ENCODE measurements at places on chromosomes 3 and 15. TPM values are rescaled to one million over a fixed set of nuclear protein-coding genes. Genes with fewer than 3 reads are reported as not detected.

- no peak overlapping the region for H3K4me3 ChIP-seq
- H3K4me1 ChIP-seq, result no peaks in the 10 kb centered on the region
- H3K27ac ChIP-seq, result no peak overlapping the region
- no peaks in the 10 kb centered on the region for H3K27me3 ChIP-seq
Observed at GRCh38 chr15:89645680-89646079, 9.6 kb downstream of the KIF7 start.

DNA sequence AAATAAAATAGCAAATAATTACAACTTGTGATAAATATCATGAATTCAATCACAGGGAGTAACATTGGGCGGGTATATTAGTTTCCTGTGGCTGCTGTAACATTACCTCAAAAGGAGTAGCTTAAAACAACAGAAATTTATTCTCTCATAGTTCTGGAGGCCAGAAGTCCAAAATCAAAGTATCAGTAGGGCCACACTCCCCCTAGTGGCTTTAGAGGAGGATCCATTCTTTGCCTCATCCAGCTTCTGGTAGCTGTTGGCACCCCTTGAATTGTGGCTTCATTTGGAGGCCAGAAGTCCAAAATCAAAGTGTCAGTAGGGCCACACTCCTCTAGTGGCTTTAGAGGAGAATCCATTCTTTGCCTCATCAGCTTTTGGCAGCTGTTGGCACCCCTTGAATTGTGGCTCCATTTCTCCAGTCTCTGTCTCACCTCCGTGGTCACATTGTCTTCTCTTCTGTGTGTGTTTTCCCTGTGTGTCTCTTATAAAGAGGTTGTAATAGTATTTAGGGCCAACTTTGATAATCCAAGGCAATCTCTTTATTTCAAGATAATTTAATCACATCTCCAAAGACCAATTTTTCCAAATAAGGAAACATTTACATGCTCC is 3.1 kb upstream of the CFAP20DC start:
- no peak for DNase-seq
- no peaks in the 10 kb centered on the region for H3K36me3 ChIP-seq
- H3K27me3 ChIP-seq, result no peaks in the 10 kb centered on the region
- no peak overlapping the region for H3K4me3 ChIP-seq
- no peaks in the 10 kb centered on the region for H3K4me1 ChIP-seq
- no peak overlapping the region for H3K27ac ChIP-seq

- no peaks in the 10 kb centered on the region for H3K27me3 ChIP-seq
- no peak overlapping the region for H3K4me3 ChIP-seq
- H3K27ac ChIP-seq, result no peak overlapping the region
- no peak for DNase-seq
Observed at GRCh38 chr15:35117543-35118265, 32.6 kb upstream of the NANOGP8 start.

DNA sequence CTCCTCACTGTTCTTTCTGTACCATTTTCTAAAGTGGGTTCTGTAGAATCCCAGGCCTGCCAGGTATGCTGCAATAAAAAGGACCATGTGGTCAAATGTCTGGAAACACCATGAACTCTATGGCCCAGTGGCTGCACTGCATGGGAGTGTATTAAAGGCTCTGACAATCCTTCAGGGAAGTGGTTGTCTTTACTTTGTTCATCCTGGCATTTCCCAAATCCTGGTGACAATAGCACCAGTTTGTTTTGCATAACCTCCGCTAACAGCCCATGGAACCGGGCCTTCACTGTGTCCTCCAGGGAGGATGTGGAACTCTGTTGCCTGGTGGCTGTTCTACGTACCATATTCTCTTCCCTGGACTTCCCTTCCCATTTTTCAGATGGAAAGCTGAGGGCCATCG is 11.2 kb upstream of the DUSP7 start:
- H3K4me3 ChIP-seq, result no peak overlapping the region
- DNase-seq, result no peak
- no peak overlapping the region for H3K27ac ChIP-seq
- H3K36me3 ChIP-seq, result no peaks in the 10 kb centered on the region
- no peaks in the 10 kb centered on the region for H3K27me3 ChIP-seq
- peaks cover 48% of the 10 kb centered on the region for H3K4me1 ChIP-seq

DNA sequence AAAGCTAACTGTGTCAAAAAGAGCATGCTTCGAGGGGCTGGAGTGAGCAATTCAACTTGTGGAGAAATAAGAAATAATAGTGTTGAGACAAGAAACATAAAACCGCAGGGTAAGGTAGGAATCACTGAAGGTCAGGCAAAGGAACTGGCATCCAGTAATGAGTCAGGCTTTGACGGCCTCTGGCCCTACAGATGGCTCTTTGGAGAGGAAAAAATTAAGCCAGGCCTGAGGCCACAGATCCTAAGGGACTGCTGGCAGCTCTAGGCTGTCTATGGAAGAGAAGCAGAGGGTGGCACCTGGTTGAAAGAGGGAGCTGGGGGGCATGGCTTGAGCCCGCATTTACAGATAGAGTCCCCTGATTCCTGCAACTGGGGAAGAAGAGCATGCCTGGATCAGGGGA is 28.6 kb upstream of the ZSCAN2 start:
- DNase-seq, result no peak
- no peak overlapping the region for H3K4me3 ChIP-seq
- H3K4me1 ChIP-seq, result peaks cover 9% of the 10 kb centered on the region
- H3K36me3 ChIP-seq, result no peaks in the 10 kb centered on the region
- H3K27me3 ChIP-seq, result no peaks in the 10 kb centered on the region
- H3K27ac ChIP-seq, result no peak overlapping the region

DNA sequence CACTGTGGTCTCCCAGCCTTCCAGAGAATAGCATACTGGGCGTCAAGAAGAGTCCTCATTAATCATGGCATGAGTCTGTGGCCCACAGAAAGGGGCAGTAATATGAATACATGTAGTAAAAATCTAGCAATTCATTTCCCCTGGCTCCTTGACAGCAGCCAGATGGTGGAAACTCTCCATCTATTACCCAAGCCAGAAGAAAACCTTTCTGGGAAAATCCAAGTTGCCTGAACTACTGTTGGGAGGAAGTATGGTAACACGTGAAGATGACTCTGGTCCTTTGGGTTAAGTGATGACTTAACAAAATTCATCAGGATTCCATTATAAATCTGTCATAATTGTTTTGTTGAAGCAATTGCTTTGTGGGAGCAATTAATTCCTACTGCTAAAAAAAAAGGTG is 530.5 kb downstream of the FHIT start:
- no peak for DNase-seq
- no peaks in the 10 kb centered on the region for H3K4me1 ChIP-seq
- no peak overlapping the region for H3K4me3 ChIP-seq

GRCh38 chr3:182241766-182242488 is 530.2 kb downstream of the SOX2 start:
- H3K27me3 ChIP-seq, result no peaks in the 10 kb centered on the region
- H3K27ac ChIP-seq, result no peak overlapping the region
- H3K4me3 ChIP-seq, result no peak overlapping the region
- no peak for DNase-seq
- H3K36me3 ChIP-seq, result no peaks in the 10 kb centered on the region

DNA sequence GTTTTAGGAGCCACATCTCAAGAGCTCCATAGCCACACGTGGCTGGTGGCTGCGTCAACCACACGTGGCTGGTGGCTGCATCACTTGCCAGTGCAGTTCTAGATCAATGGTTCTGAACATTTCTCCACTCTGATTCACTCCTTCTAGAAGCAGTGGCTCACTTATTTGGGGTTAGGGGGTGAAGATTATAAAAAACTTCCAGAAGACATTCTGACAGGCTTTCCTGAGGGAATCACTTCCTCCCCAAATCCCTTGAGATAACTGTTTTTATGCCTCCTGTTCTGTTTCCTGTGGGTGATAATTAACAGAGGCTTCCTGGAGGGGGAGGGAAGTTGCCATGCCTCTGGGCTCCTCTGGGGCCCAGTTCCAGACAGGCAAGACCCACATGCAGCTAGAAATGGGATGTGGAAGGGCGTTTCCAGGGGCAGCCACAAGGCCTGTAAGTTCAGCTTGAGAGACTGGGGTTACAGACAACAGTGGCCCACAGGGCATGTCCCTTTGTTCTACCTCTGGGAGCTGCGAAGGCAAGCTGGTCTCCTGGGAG is 23.6 kb downstream of the HEG1 start:
- no peak overlapping the region for H3K27ac ChIP-seq
- peaks cover 22% of the 10 kb centered on the region for H3K36me3 ChIP-seq
- no peak for DNase-seq
- H3K4me3 ChIP-seq, result no peak overlapping the region

DNA sequence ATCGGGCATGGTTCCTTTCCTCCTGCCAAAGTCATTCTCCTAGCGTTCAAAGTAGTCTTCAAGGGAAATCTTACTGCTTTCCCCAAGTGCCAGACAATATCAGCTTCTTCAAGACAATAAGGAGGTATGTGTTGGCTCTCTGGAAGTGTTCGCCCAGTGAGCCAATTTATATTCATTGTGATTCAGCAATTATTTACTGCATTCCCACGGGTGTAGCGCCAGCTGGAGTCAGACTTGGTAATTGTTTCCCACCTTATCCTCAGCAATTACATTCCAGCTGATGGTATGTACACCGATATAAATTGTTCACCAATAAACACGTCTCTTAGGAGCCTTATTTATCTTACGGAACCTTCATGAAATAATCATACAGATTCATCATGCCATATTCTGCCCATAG is 103.6 kb upstream of the CTNNB1 start:
- H3K36me3 ChIP-seq, result no peaks in the 10 kb centered on the region
- H3K4me3 ChIP-seq, result no peak overlapping the region
- H3K27me3 ChIP-seq, result no peaks in the 10 kb centered on the region

DNA sequence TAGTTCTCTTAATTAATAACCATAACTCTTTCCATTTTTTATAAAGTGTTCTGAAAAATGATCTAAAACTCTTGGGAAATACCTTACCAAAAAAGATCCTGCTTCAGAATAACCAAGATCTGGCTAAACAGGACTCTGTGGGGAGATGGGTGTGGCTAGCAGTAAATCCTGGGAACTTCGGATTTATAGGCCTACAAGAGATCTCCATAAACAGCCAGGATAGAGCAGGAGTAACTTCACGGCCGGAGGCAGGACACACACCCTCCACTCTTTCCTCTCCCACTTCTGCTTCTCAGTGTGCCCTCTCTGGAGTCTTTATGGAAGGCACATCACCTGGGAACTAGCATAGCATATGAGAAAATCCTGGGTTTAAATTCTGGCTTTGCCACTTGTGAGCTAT is 309.4 kb upstream of the SOX2 start:
- no peaks in the 10 kb centered on the region for H3K36me3 ChIP-seq
- H3K27ac ChIP-seq, result no peak overlapping the region
- no peaks in the 10 kb centered on the region for H3K4me1 ChIP-seq
- no peak for DNase-seq
- no peak overlapping the region for H3K4me3 ChIP-seq

- no peak overlapping the region for H3K27ac ChIP-seq
- DNase-seq, result no peak
- no peaks in the 10 kb centered on the region for H3K4me1 ChIP-seq
- H3K36me3 ChIP-seq, result no peaks in the 10 kb centered on the region
- no peak overlapping the region for H3K4me3 ChIP-seq
Observed at GRCh38 chr15:33211176-33211808, 16.8 kb upstream of the FMN1 start.

GRCh38 chr3:60798456-60798855 is 452.8 kb downstream of the FHIT start:
- no peaks in the 10 kb centered on the region for H3K4me1 ChIP-seq
- H3K27me3 ChIP-seq, result no peaks in the 10 kb centered on the region
- H3K27ac ChIP-seq, result no peak overlapping the region
- H3K36me3 ChIP-seq, result no peaks in the 10 kb centered on the region
- H3K4me3 ChIP-seq, result no peak overlapping the region
- no peak for DNase-seq

DNA sequence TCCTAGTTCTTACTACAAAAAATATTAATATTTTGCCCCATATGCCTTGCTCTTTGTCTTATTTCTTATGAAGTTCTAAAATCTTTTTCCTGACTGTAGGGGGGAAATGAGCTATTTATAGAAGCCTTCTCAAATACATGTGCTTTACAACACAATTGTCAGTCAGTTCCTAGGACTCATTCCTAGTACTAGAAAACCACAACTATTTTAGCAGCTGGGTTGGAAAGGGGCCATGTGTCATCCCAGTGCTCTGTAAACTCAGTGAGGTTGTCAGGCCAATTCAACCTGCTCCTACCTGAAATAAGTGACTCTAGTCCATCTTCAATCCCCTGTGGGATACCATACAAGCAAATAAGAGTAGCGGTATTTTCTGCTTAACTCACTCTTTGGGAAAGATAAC is 153.8 kb downstream of the ULK4 start:
- H3K4me3 ChIP-seq, result no peak overlapping the region
- H3K4me1 ChIP-seq, result no peaks in the 10 kb centered on the region
- no peak for DNase-seq
- peaks cover 3% of the 10 kb centered on the region for H3K36me3 ChIP-seq
- H3K27me3 ChIP-seq, result no peaks in the 10 kb centered on the region
- no peak overlapping the region for H3K27ac ChIP-seq

- no peaks in the 10 kb centered on the region for H3K27me3 ChIP-seq
- no peaks in the 10 kb centered on the region for H3K36me3 ChIP-seq
- no peaks in the 10 kb centered on the region for H3K4me1 ChIP-seq
- H3K4me3 ChIP-seq, result no peak overlapping the region
Observed at GRCh38 chr3:73611176-73611575, 13.6 kb downstream of the PDZRN3 start.

- DNase-seq, result no peak
- no peak overlapping the region for H3K4me3 ChIP-seq
- peaks cover 77% of the 10 kb centered on the region for H3K4me1 ChIP-seq
Observed at GRCh38 chr15:29812384-29812694, 9.9 kb downstream of the TJP1 start.

GRCh38 chr3:177358977-177359592 is 161.8 kb upstream of the TBL1XR1 start:
- H3K4me3 ChIP-seq, result peak overlapping the region; percentile 50
- peak overlapping the region; percentile 91 for H3K27ac ChIP-seq
- H3K27me3 ChIP-seq, result no peaks in the 10 kb centered on the region
- peaks cover 55% of the 10 kb centered on the region for H3K4me1 ChIP-seq

DNA sequence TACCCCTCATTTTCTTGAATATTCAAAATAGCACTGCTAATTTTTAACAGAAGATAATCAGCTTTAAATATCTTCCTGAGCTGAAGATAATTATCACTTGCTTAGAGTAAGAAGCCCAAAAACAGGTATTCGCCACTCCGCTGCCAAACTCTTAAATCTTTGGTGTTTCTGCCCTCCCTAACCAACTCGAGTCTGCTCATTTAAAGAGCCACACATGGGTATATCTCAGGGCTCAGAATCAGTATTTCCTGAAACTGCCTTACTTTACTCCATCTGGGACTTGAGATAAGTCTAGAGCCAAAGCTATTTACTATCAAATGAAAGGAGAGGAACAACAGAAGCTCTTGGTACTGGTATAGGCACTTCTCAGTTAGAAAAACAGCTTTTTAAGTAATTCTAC is 10.8 kb downstream of the PDCD10 start:
- H3K4me1 ChIP-seq, result peaks cover 16% of the 10 kb centered on the region
- peaks cover 14% of the 10 kb centered on the region for H3K36me3 ChIP-seq
- no peaks in the 10 kb centered on the region for H3K27me3 ChIP-seq
- DNase-seq, result no peak

Gene SLC28A2
- 0.21 TPM for total RNA-seq

Gene NAALADL2
- total RNA-seq, result 9.8 TPM

Gene TMEM212
- 5.2 TPM for total RNA-seq

Gene ADGRG7
- not detected for total RNA-seq

Gene LRRC31
- 1.1 TPM for total RNA-seq

Data from lower lobe of right lung (tissue), 2 donors.